ENCODE measurements at places on chromosomes 16 and 17. TPM values are rescaled to one million over a fixed set of nuclear protein-coding genes. Genes with fewer than 3 reads are reported as not detected.

Gene PRR35
- total RNA-seq = 0.12 TPM

Gene PMP22
- 223 TPM for total RNA-seq

Gene PRSS27
- total RNA-seq = 1.8 TPM

Gene FOXL1
- total RNA-seq = 2.0 TPM

Gene PYDC1
- total RNA-seq = not detected

Gene TBC1D3E
- total RNA-seq = not detected

Gene TOX3
- 0.30 TPM for total RNA-seq

Gene CCL14
- not detected for total RNA-seq

Gene WWOX
- total RNA-seq = 14.1 TPM

Gene POLR3K
- 39.0 TPM for total RNA-seq

Gene NDRG4
- total RNA-seq = 25.6 TPM

Gene TBX4
- total RNA-seq = 0.30 TPM

Gene TNK1
- total RNA-seq = 1.4 TPM
